ENCODE measurements at places on chromosomes 16 and 17.

DNA sequence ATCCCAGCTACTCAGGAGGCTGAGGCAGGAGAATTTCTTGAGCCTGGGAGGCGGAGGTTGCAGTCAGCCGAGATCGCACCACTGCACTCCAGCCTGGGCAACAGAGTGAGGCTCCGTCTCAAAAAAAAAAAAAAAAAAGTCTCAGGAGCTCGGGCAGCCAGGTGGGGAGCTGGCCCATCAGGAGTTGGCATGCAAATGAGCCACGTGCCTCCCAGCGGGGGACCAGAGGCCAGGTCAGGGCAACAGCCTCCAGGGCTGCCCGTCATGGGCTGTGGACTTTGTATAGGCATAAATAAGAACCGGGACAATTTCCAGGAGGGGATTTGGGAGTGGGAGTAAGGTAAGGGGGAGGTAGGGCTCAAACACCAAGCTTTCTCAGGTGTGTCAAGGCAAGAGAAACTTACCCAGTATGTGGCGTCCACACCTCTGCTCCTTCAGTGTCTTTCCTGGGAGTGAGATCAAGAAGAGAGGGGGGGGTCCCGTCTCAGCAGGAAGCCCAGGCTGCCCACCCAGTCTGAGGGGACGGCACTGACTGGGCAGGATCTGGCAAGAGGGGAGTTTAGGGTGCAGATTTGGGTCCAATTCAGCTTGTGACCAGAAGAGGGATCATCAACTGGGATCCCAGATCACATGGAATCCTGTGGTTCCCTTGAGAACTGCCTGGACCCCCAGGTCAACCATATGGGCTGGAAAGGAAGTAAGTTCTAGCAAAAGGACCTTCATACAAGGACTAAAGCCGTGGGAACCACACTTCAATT, 22.3 kb upstream of the G6PC1 start:
- no peak overlapping the region for H3K27ac ChIP-seq
- no peaks in the 10 kb centered on the region for H3K4me1 ChIP-seq
- no peak for DNase-seq
- H3K36me3 ChIP-seq = no peaks in the 10 kb centered on the region
- peaks cover 25% of the 10 kb centered on the region for H3K27me3 ChIP-seq

DNA sequence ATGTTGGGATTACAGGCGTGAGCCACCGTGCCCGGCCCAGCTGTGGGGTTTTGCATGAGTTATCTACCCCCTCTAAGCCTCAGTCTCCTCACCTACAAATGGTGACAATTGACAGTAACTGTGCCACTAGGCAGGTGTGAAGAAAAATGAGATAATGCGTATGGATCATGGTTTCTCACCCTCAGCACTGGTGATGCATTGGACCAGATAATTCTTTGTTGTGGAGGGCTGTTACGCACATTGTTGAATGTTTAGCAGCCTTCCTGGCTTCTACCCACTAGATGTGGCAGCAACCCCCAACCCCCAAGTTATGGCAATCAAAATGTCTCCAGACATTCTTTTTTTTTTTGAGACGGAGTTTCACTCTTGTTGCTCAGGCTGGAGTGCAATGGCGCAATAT, 9.0 kb upstream of the HAPSTR1 start:
- no peak for DNase-seq
- no peaks in the 10 kb centered on the region for H3K36me3 ChIP-seq
- H3K4me1 ChIP-seq = peaks cover 8% of the 10 kb centered on the region

DNA sequence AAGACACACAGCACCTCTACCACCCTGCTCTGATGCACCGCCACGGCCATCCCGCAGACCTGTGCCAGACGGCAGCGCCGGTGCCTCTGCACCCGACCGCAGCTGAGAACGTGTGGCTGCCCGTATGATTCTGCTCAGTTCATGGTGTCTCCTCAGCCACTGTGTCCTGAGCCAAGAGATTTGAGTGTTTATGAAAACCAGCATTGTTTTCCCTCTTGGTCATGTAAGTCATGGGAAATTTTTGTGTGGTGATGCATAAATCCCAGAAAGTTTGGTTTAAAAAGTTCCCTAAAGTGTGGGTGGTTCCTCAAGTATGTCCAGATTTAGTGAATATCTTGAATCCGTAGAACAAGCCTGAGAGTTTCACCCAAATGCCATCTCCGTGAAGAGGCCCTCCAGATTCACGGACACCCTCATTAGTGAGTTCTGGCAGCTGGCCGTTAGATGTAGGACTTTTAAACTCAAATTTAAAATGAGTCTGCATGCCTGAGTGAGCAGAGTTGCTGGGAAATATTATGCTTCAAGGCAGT, 57.6 kb downstream of the CDRT4 start:
- no peaks in the 10 kb centered on the region for H3K36me3 ChIP-seq
- H3K4me3 ChIP-seq = no peak overlapping the region
- peak; percentile 69 for DNase-seq
- peaks cover 18% of the 10 kb centered on the region for H3K4me1 ChIP-seq

GRCh38 chr17:65099941-65100315, 37.2 kb upstream of the RGS9 start:
- H3K27ac ChIP-seq = peak overlapping the region; percentile 51
- H3K4me3 ChIP-seq = peak overlapping the region; percentile 31
- DNase-seq = no peak
- no peaks in the 10 kb centered on the region for H3K27me3 ChIP-seq

DNA sequence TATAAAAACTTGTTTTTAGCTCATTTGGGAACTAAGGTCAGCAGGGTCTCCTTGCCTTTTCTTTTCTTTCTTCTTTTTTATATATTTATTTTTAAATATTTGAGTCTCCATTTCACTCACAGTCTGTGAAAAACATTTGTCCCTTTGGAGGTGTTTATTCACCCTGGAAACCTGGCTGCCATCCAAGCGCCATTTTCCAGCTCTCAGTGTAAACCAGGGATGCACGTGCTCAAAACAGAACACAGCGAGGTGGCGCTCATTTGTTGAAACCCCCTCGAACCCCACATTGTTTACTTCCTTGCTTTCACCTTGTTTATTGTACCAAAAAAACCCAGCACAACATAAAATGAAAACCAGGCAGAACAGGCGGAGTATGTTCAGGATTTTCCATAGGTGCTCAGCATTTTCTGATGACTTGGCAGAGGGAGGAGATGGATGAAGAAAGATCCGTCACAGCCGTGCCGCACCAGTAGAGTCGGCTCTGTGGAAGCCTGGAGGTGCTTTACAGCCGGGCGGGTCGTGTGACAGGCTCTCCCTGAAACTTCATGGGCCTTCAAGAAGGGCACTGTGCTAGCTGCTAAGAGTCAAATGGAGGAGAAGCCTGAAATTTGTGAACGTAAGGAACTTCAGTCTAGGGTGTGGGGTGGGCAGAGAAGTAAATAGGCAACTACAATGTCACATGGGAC, 284.4 kb downstream of the FOXL1 start:
- H3K27me3 ChIP-seq = peaks cover 13% of the 10 kb centered on the region
- no peak for DNase-seq
- no peak overlapping the region for H3K4me3 ChIP-seq
- no peaks in the 10 kb centered on the region for H3K36me3 ChIP-seq
- no peaks in the 10 kb centered on the region for H3K4me1 ChIP-seq

GRCh38 chr17:67602974-67603373, 114.8 kb upstream of the NOL11 start:
- no peaks in the 10 kb centered on the region for H3K36me3 ChIP-seq
- no peak overlapping the region for H3K27ac ChIP-seq
- H3K27me3 ChIP-seq = no peaks in the 10 kb centered on the region
- no peak overlapping the region for H3K4me3 ChIP-seq
- peaks cover 8% of the 10 kb centered on the region for H3K4me1 ChIP-seq

Measured in keratinocyte (primary cell).